NCI-H460 (cell line): ENCODE measurements at places on chromosomes 5 and 9. TPM values are rescaled to one million over a fixed set of nuclear protein-coding genes. Genes with fewer than 3 reads are reported as not detected.
A peak's percentile ranks its signal among the peaks of the same experiment; 100 is the strongest.

Gene PCDHGB1
- total RNA-seq = 1.1 and 2.6 TPM in 2 replicates

- DNase-seq = no peak
These were observed 5.9 kb upstream of the EGR1 start for GRCh38 chr5:138459311-138459933.

Gene ST8SIA4
- 7.0 and 7.7 TPM in 2 replicates for total RNA-seq

Gene SGTB
- total RNA-seq = 26.0 and 30.3 TPM in 2 replicates

- no peak for DNase-seq
These were observed 259.8 kb downstream of the ANXA1 start for GRCh38 chr9:73411494-73411893.

GRCh38 chr5:142411656-142412425 lies 87.0 kb upstream of the SPRY4 start:
- no peak for DNase-seq

- DNase-seq = no peak
These were observed 10.5 kb downstream of the TAL2 start for GRCh38 chr9:105672711-105673234.

Gene MYOT
- not detected in 2 replicates for total RNA-seq

GRCh38 chr5:112276991-112277390 lies 142.1 kb downstream of the EPB41L4A start:
- no peak for DNase-seq

Gene SAXO1
- not detected in 2 replicates for total RNA-seq

GRCh38 chr9:16728137-16728508 lies 142.3 kb downstream of the BNC2 start:
- DNase-seq = no peak

DNA sequence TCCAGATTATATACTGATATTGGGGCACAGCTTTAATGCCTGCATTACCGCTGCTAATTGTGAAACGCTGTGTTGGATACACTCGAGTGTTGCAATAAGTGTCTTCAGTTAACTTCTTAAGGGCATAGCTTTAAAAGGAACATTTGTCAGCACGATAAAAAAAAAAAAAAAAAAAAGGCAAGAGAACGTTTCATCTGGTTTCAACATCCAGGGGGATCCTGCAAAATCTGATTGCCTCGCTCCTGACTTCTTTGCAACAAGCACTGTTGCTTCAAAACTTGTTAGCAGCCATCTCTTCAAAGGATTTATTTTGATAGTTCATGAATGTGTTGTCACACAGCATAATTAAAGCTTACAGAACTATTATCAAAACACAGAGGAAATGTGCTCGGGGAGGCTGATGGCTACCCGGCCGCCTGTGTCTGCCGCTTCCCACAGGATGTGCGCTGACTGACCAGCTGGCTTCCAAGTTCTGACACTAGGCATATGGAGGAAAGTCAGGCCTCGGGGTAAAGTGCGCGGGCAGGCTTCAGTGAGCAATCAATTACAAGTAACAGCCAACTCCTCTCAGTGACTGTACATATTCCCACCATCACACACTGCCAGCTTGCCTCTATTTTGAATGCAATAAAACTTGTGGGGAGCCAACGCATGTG lies 77.7 kb downstream of the EBF1 start:
- no peak for DNase-seq

Gene FBP2
- total RNA-seq = not detected in 2 replicates

DNA sequence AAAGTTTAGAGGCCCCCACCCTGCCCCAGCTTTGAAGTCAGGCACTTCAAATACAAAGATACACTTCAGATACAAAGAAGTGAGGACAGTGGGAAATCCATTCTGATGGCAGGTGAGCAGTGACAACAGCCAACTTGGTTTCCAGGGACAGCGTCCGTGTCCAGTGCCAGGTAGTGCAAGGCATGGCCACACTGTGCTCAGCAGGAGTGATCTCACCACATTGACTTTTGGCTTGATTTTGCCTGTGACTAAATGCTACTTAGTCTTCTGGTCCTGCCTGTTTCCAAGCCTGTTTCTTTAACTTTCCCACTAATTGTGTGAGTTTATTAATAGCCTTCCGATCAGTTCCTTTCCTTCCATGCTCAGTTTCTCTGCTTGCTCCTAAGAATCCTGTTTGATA lies 72.6 kb upstream of the PALM2AKAP2 start:
- DNase-seq = no peak

DNA sequence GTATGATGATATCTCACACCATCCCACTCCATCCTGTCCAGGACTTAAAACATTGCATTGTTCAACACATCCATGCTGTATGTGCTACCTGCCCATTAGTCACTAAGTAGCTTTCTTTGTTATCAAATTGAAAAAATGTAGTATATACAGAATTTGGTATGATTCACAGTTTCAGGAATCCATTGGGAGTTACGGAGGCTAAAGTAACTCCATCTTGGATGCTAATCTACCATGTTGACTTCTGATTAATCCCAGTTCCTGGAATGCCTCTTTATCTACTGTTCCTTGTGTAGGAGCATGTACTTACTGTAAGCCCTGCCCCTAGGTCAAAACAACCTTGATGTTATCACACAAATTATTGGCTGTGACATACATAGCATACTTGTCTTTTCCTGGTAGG lies 38.9 kb upstream of the FOXB2 start:
- DNase-seq = no peak

- DNase-seq = no peak
These were observed 375.1 kb upstream of the ST8SIA4 start for GRCh38 chr5:101278011-101278687.

Gene GBGT1
- 0.27 and 1.0 TPM in 2 replicates for total RNA-seq

GRCh38 chr5:73088026-73088425 lies 32.3 kb upstream of the TMEM171 start:
- no peak for DNase-seq

DNA sequence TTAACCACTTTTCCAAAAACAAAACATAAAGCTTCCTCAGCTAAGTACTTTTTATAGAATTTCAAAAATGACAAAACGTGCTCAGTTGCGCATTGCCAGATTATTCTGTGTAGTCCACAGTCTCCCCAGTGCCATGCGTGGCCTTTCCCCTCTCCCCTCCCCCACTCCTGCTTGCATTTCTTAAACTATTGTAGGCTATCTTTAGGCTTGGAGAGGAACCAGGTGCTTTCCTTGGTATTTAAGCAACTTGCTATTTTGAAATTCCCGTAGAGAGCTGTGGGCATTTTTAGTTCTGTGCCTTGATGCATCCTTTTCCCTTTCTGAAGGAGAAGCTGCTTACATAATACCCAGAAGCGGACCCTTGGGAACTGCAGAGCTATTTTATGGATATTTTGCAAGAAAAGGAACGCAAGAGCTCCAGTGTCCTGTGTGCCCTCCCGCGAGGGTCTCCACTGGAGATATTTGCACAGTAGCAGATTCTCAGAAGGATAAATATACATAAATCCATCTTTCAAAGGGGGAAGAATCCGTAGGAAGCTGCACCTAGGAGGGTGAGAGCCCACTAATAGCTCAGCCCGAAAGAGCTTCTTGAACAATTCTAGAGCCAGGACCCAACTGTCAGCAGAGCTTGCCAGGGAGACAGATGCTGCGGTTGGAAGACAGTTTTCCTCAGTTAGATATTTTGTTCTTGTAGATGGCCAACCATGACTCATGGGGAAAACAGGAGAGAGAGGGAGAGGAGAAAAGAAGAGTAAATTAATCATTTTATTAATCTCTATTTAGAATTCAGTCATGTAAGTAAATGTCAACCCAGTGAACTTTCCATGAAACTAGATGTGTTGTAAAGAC lies 1298.3 kb upstream of the WWC1 start:
- no peak for DNase-seq

GRCh38 chr9:81661339-81661738 lies 28.0 kb downstream of the TLE1 start:
- no peak for DNase-seq

GRCh38 chr5:32190095-32190494 lies 16.0 kb upstream of the GOLPH3 start:
- no peak for DNase-seq

GRCh38 chr5:58505971-58506640 lies 14.9 kb downstream of the GAPT start:
- DNase-seq = no peak

Gene GLE1
- 31.6 and 36.6 TPM in 2 replicates for total RNA-seq

DNA sequence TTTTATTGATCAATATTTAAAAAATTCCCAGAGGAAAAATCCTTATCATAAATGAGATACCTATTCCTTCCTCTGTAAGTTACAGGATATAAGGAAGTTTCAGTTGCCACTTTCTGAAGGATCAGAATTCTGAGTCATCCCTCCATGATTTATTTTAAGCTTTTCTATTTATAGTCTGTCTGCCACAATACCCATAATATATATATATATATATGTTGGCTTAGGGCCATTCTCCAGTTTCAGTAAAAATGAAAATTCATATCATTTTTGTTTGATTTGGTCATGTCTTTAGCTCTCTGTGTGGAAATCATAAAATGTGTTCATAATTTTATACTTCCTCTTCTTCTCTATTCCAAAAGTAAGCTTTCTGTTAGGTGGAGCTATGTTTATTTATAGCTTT lies 215.8 kb upstream of the CYLC2 start:
- DNase-seq = no peak

- DNase-seq = no peak
These were observed 1.9 kb downstream of the GABRP start for GRCh38 chr5:170785416-170785815.

Gene PCDHA2
- total RNA-seq = not detected in 2 replicates

DNA sequence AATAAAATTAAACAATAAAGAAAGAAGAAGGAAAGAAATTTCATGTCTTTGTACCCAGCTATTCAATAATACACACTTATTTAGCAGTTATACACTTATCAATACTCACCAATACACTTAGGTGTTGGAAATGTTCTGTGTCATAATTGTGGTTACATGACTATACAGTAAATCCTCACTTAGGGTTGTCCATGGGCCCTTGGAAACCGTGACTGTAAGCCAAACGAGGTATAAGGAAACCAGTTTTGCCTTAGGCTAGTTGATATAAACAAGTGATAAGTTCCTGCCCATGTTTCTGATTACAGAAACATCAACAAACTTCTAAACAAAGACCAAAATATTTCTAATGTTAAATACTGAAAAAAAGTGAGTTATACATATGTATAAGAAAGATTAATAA lies 10.0 kb upstream of the SLCO4C1 start:
- DNase-seq = no peak

DNA sequence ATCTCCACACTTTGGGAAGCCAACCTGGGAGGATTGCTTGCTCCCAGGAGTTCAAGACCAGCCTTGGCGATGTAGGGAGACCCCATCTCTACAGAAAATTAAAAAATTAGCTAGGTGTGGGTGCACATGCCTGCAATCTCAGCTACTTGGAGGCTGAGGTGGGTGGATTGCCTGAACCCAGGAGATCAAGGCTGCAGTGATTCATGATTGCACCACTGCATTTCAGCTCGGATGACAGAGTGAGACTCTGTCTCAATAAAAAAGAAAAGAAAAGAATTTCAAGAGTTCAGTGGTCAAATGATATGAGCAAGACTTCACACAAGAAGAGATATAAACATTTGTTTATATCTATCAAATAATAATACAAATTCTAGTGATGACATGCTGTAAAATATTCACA lies 23.0 kb upstream of the MTAP start:
- no peak for DNase-seq

GRCh38 chr9:132008184-132008803 lies 71.4 kb downstream of the MED27 start:
- DNase-seq = peak; percentile 35

GRCh38 chr5:38768412-38769211 lies 77.2 kb upstream of the OSMR start:
- no peak for DNase-seq

DNA sequence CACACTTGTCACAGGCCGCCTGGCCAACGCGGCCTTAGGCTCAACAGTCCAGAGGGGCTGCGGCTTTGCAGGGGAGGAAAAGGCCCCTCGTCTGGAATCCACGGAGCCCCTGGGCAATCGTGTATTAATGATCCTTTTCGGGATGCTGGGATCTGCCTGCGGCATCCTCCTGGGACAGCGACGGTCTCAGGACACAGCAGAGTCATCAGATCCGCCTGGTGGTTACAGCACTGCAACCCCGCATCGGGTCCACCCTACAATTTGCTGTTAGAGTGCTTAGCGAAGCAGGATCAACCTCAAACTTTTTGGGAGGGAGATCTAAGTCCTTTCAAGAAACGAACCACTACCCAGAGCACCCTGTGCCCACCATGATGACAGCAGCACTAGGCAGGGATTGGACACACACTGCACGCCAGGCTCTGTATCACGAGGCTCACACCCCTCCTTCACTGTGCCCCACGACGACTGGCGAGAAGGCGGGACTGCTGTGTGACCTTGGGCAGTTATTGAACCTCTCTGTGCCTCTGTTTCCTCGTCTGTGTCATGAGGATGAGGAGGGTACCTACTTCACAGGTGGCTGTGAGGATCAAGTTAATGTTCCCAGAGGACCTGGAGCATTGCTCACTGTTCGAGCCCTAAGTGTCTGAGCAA lies 100.4 kb upstream of the COL5A1 start:
- no peak for DNase-seq

DNA sequence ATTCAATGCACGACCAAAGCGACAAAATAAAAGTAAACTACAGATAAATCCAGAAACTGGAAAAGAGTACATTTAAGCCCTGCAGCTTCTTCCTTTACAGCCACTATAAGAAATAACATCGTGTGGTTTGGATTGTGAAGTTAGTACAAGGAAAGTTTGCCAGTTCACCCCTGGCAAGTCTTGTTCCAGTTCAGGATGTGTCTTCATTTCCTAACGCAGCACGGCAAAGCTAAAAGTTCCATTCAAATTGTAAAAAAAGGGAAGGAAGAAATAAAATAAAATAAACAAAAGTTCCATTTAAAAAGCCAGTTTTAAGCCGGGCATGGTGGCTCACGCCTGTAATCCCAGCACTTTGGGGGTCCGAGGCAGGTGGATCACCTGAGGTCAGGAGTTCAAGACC lies 83.3 kb upstream of the RETREG1 start:
- DNase-seq = no peak

DNA sequence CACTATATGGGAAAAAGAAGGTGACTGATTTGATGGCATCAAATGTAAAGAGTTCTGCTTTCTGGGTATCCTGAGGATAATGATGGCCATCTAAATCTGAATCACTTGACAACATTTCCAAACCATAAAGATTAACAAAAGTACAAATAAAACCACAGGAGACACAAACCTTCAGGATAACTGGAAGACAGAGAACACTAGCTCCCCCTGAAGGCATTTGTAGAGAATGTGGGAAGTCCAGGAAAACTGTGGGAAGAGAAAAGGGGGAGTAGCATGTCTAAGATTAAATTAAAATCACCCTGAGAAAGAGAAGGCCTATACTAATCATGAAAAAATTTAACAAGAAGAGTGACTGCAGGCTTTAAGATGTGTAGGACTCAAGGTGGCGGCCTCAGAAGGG lies 116.2 kb downstream of the PRELID2 start:
- peak; percentile 34 for DNase-seq

Gene MEIKIN
- total RNA-seq = not detected in 2 replicates

- no peak for DNase-seq
These were observed 49.7 kb downstream of the NKD2 start for GRCh38 chr5:1058083-1058945.

DNA sequence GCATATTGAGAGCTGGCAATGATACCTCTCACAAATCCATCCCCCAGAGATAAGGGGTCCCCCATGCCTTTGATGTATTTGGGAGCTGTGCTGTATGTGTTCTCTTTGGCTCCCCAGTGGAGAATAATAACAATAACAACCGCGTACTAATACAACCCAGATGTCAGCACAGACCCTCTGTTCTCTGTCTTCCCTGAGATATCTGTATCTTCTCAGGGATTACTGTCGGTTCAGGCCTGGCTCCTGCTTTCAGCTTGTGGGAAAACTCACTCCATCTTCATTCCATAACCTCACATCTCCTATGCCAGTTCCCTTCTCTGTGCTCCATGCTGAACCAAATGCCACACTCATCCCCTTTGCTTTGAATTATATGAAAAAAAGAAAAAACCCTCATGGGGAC lies 76.2 kb downstream of the TMC1 start:
- no peak for DNase-seq

Gene BARHL1
- total RNA-seq = not detected in 2 replicates
